ENCODE measurements at places on chromosomes 3 and 15. TPM values are rescaled to one million over a fixed set of nuclear protein-coding genes. Genes with fewer than 3 reads are reported as not detected.
A peak's percentile ranks its signal among the peaks of the same experiment; 100 is the strongest.

The ZNF662 gene
- polyA plus RNA-seq: not detected

GRCh38 chr15:23436421-23436820 lies 10.6 kb downstream of the GOLGA6L2 start:
- H3K4me3 ChIP-seq: no peak overlapping the region
- no peaks in the 10 kb centered on the region for H3K27me3 ChIP-seq
- H3K27ac ChIP-seq: no peak overlapping the region
- no peaks in the 10 kb centered on the region for H3K4me1 ChIP-seq
- no peaks in the 10 kb centered on the region for H3K36me3 ChIP-seq

DNA sequence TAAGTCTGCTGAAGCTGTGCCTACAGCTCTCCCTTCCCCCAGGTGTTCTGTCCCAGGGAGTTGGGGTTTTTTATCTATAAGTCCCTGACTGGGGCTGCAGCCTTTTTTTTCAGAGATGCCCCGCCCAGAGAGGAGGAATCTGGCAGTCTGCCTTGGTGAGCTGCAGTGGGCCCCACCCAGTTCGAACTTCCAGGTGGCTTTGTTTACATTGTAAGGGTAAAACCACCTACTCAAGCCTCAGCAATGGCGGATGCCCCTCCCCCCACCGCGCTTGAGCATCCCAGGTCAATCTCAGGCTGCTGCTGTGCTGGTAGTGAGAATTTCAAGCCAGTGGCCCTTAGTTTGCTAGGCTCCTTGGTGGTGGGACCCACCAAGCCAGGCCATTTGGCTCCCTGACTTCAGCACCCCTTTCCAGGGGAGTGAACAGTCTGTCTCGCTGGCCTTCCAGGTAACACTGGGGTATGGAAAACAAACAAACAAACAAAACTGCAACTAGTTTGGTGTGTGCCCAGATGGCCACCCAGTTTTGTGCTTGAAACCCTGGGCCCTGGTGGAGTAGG lies 189.4 kb downstream of the MFSD1 start:
- no peaks in the 10 kb centered on the region for H3K36me3 ChIP-seq
- no peaks in the 10 kb centered on the region for H3K27me3 ChIP-seq
- no peak overlapping the region for H3K27ac ChIP-seq
- no peak overlapping the region for H3K4me3 ChIP-seq
- no peak for DNase-seq

GRCh38 chr15:95857124-95857757 lies 473.3 kb upstream of the NR2F2 start:
- no peaks in the 10 kb centered on the region for H3K36me3 ChIP-seq
- no peak overlapping the region for H3K4me3 ChIP-seq
- no peaks in the 10 kb centered on the region for H3K27me3 ChIP-seq
- no peak for DNase-seq

The MORF4L1 gene
- polyA plus RNA-seq: 213 TPM

- no peaks in the 10 kb centered on the region for H3K4me1 ChIP-seq
- DNase-seq: no peak
- H3K27me3 ChIP-seq: no peaks in the 10 kb centered on the region
These were observed 124.7 kb downstream of the EPHA3 start for GRCh38 chr3:89232155-89232554.

DNA sequence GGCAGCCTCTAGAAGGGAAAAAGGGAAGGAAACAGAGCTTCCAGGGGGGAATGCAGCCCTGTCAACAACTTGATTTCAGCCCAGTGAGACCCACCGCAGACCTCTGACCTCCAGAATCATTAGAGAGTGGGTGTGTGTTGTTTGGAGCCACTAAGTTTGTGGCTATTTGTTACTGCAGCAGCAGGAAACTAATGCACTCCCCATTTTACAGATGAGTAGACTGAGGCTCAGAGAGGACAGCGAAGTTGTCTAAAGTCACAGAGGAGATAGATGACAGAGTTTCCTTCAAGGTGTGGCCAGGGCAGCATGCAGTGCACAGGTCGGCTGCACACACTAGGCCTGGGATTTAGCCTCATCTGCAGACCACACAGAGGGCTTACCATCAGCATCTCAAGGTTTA lies 81.8 kb upstream of the ALDH1L1 start:
- H3K4me1 ChIP-seq: no peaks in the 10 kb centered on the region
- no peak overlapping the region for H3K27ac ChIP-seq
- H3K4me3 ChIP-seq: no peak overlapping the region
- no peak for DNase-seq

DNA sequence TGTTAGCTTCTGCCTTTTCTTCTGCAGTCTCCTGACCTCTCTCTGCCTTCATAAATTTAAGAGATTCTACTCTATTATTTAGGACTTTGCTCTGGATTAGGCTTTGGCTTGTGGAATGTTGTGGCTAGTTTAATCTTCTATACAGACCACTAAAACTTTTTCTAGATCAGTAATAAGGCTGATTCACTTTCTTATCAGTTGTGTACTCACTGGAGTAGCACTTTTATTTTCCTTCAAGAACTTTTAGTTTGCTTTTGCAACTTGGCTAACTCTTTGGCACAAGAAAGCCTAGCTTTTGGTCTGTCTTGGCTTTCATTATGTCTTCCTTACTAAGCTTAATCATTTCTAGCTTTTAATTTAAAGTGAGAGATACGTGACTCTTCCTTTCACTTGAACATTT lies 265.5 kb upstream of the TBC1D5 start:
- no peaks in the 10 kb centered on the region for H3K4me1 ChIP-seq
- no peak overlapping the region for H3K27ac ChIP-seq
- no peak overlapping the region for H3K4me3 ChIP-seq
- no peaks in the 10 kb centered on the region for H3K36me3 ChIP-seq

The TMEM40 gene
- polyA plus RNA-seq: 2.7 TPM

The PDZRN3 gene
- not detected for polyA plus RNA-seq

The EXD1 gene
- not detected for polyA plus RNA-seq

The ALDH1A2 gene
- polyA plus RNA-seq: not detected

DNA sequence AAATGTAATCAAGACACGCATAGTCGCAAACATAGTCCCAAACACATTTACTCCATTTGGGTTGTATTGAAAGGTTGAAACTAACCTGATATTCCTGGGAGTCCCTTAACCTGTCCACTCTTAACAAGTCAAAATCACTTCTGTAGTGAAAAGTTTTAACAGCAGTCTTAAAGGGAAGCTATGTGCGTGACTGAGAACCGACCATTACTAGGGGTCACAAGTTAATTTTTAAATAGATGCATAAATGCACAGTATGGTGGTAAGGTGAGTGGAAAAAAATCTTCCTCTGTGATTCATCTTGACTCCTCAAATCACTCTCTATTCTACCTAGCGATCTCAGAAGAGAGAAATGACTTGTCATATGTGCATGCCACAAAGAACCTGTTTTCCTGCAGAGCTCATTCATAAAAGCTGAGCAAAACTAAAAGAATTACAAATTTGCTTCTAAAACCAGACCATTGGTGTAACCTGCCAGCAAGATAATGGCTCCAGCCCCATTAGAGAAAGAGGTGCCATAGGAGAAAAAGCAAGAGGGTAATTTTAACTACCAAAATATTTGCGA lies 4.8 kb downstream of the GPR15 start:
- no peaks in the 10 kb centered on the region for H3K36me3 ChIP-seq
- no peak overlapping the region for H3K4me3 ChIP-seq
- H3K27ac ChIP-seq: no peak overlapping the region
- H3K27me3 ChIP-seq: no peaks in the 10 kb centered on the region

- DNase-seq: no peak
- peaks cover 67% of the 10 kb centered on the region for H3K27me3 ChIP-seq
- H3K27ac ChIP-seq: no peak overlapping the region
- no peaks in the 10 kb centered on the region for H3K36me3 ChIP-seq
- no peaks in the 10 kb centered on the region for H3K4me1 ChIP-seq
These were observed 106.0 kb upstream of the LRIG1 start for GRCh38 chr3:66606868-66607267.

DNA sequence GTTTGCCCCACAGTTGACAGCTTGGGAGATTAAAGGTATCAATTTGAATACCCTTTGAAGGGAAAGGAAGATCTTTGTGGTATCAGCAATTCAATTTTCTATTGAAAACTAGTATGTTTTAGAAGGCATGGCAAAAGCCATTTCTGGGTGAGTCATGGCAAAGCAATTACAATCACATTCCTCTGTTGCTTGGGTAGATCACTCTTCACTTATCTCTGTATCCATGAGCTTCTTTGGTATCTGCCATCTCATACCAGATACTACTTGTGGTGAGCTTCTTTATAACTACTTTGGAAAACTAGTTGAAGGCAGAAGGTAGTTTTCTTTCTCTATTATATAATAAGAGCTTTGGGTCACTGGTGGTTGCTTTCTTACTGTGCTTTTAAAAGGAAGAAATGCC lies 28.3 kb upstream of the LSAMP start:
- H3K27me3 ChIP-seq: no peaks in the 10 kb centered on the region
- no peak for DNase-seq
- H3K4me3 ChIP-seq: no peak overlapping the region
- H3K36me3 ChIP-seq: no peaks in the 10 kb centered on the region
- no peak overlapping the region for H3K27ac ChIP-seq

The FETUB gene
- polyA plus RNA-seq: not detected

- H3K4me1 ChIP-seq: peaks cover 54% of the 10 kb centered on the region
- DNase-seq: peak; percentile 5
- peak overlapping the region; percentile 67 for H3K4me3 ChIP-seq
These were observed 2.7 kb downstream of the RBM6 start for GRCh38 chr3:49942651-49943050.

- H3K27me3 ChIP-seq: no peaks in the 10 kb centered on the region
- H3K4me1 ChIP-seq: no peaks in the 10 kb centered on the region
- H3K4me3 ChIP-seq: no peak overlapping the region
These were observed 27.8 kb downstream of the DCAF1 start for GRCh38 chr3:51471775-51472652.

- H3K36me3 ChIP-seq: no peaks in the 10 kb centered on the region
- DNase-seq: no peak
- peaks cover 7% of the 10 kb centered on the region for H3K4me1 ChIP-seq
- no peak overlapping the region for H3K27ac ChIP-seq
- no peak overlapping the region for H3K4me3 ChIP-seq
These were observed 32.4 kb downstream of the BTD start for GRCh38 chr3:15633766-15634598.

Measured in naive B cell (primary cell).